Amniotic stem cell (primary cell): ENCODE measurements at places on chromosomes 1 and 21.

- peak; percentile 43 for DNase-seq
These were observed 58.5 kb upstream of the ACTL8 start for GRCh38 chr1:17696417-17697301.

DNA sequence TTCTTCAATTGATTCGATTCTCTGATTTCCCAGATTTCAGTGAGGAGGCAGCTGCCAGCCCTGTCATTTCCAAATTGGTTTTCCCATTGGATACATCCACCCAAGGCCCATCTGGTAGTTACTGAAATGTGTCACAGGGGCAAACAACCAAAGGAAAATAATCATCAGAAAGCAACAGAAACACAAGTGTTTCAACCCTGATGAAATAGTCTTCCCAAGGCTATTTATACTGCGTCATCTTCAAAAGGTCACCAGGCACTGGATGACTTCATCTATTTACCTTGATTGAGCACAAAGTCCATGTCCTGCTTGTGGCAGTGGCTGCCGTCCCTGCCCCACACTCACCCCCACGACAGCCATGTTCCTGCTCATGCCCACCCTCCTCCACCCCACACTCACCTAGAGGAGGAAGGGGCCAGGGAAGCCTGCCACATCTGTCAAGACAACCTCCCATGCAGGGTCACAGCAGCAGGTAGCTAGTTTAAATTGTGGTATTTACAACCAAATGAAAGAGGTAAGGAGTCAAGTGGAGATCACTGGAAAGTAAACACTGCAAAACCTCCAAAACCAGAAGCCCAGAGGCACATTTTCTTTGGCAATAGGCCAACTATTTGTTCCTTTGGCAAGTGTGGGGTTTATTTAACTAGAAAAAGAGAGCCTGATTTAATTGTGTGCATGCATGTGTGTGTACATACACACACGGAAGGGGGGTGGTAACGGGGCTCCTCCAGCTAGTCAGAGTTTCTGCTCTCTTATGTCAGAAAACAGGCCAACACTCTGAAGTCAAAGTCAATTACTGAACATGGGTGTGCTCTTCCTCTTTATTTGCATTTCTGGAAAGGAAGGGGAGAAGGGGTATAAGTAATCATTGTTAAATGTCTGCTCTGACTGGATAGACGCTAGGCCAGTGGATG, 49.5 kb upstream of the RAB4A start:
- no peak for DNase-seq

DNA sequence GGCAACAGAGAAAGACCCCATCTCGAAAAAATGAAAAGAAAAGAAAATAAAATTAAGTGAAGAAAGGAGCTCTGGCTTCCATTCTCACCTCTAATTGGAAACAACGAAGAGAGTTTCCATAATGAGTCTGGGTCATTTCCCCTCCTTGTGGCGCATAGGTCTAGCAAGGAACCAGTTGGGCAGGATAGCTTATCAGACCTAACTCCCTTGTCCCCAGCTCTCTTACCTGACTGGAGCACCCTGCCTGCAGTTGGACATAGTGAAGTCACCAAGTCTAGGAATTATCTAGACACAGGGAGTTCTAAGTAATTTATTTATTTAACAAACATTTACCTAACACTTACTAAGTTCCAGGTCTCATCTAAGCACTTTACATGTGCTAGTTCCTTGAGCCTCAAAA, 63.0 kb upstream of the RAB4A start:
- DNase-seq: no peak

- no peak for DNase-seq
These were observed 21.0 kb downstream of the PRKAA2 start for GRCh38 chr1:56666112-56666608.
